Calu3 (cell line): ENCODE measurements at places on chromosomes 7 and 10. TPM values are rescaled to one million over a fixed set of nuclear protein-coding genes. Genes with fewer than 3 reads are reported as not detected.
A peak's percentile ranks its signal among the peaks of the same experiment; 100 is the strongest.

Gene KAZALD1
- 1.7 and 1.8 TPM in 2 replicates for total RNA-seq

GRCh38 chr7:121286742-121287734 is 41.8 kb upstream of the WNT16 start:
- H3K4me3 ChIP-seq, result no peak overlapping the region
- H3K36me3 ChIP-seq, result no peaks in the 10 kb centered on the region
- DNase-seq, result no peak
- H3K27ac ChIP-seq, result no peak overlapping the region

DNA sequence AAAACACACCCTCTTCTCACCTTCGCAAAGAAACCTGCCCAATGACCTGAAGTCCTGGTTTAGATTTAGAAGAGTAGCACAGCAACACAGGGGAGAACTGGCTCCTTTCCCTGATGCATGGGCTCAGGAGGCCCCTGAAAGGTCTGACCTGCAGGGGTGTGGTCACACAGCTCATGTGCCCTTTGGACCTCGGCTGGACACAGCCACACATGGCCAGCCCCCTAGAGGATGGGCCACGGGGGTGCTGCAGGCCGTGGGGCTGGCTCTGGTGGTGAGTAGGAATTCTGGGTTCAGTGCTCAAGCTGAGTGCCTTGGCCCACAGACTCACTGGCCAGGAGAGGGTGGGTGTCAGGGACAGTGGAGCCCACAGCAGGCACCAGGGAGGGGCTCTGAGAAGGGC is 118.5 kb upstream of the ADCY1 start:
- no peaks in the 10 kb centered on the region for H3K4me1 ChIP-seq
- no peaks in the 10 kb centered on the region for H3K36me3 ChIP-seq
- peaks cover 61% of the 10 kb centered on the region for H3K27me3 ChIP-seq
- no peak for DNase-seq
- H3K27ac ChIP-seq, result no peak overlapping the region
- H3K4me3 ChIP-seq, result no peak overlapping the region

DNA sequence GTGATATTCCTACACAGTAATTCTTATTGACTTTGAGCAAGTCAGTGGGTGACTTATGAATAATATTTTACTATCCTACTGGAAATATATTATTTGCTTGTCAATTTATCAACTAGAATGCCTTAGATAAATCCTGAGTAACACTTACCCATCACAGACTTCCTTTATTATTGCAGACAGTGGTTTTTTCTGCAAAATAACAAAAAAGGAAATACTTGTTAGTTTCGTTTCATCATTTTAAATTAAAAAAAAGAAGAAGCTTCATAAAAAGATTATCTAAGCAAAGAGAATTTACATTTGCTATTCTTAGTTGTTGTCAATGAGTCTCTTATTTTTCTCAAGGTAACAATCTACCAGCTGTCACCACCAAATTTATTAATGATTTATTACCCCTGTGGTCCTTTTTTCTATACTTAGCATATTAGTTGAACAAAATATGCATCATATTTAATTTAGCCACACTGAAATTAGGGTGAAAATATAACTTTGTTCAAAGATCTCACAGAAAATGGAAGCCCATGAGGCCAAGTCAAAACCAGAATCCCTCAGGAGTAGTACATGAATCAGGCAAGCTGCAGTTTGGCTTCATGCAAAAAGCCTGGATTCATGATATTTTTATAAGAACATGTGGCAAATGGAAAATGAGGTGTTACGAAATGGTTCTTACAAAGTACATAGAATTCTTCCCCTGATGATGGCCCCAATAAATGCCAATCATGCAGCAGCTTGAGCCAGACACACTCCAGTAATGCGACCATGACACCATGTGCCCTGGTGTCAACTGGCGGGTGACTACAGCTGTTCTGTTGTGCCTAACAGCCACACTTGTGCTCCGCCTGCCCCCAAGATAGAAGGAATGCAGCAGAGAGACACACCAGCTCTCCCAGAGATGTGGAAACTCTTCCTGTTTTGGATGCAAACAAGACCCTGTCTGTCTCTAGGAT is 132.6 kb downstream of the ELMO1 start:
- no peak overlapping the region for H3K4me3 ChIP-seq
- no peaks in the 10 kb centered on the region for H3K27me3 ChIP-seq
- no peaks in the 10 kb centered on the region for H3K4me1 ChIP-seq
- H3K27ac ChIP-seq, result no peak overlapping the region
- no peak for DNase-seq
- no peaks in the 10 kb centered on the region for H3K36me3 ChIP-seq

- no peaks in the 10 kb centered on the region for H3K4me1 ChIP-seq
- no peak for DNase-seq
- H3K36me3 ChIP-seq, result no peaks in the 10 kb centered on the region
- no peaks in the 10 kb centered on the region for H3K27me3 ChIP-seq
- H3K27ac ChIP-seq, result no peak overlapping the region
- no peak overlapping the region for H3K4me3 ChIP-seq
Measured at GRCh38 chr7:111180338-111180737, 89.4 kb downstream of the LRRN3 start.

DNA sequence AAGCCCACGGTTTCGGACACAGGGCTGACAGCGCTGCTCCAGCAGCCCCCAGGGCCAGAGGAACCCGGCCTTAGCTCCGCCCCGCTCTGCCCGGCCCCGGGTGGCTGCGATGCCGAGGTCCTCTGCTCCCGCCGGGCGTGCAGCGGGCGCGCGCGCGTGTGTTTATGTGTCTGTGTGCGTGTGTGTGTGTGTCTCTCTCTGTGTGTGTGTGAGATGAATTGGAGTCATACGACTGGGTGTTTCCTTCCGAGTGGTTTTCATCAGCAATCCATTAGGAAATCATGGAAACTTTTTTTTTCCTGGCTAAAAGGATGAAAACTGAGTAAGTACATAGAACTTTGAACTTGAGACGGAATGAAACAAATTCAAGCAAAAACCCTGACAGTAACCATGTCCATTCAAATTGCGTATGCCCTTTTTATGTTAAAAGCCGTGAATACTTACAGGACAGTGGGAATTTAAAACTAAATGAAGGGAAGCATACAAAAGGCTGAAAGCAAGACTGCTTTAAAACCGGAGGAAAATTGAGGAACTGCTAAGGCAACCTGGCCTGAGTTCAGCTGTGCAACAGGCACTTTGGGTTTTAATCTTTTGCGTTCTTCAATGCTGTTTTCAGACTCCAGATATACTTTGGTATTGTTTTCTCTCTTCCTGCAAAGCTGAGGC is at the start of gene CPED1:
CPED1 (plus strand) TSS at position 121 of the 666 bp plus-strand sequence. CDS start 911 bp downstream, outside the sequence.
- no peaks in the 10 kb centered on the region for H3K27me3 ChIP-seq
- H3K36me3 ChIP-seq, result peaks cover 6% of the 10 kb centered on the region
- peak; percentile 57 for DNase-seq
- H3K27ac ChIP-seq, result no peak within 1 kb of the TSS
- H3K4me3 ChIP-seq, result peak within 1 kb of the TSS; percentile 84
